Stimulated activated CD4-positive, alpha-beta T cell treated with anti-CD3 and anti-CD28 coated beads, Interleukin-12 subunit alpha, Interleukin-12 subunit beta, amount 100 ng/mL, for 4 hours (primary cell): ENCODE measurements at places on chromosomes 3 and 15.

GRCh38 chr15:45122719-45123118 is 7.0 kb downstream of the DUOXA1 start:
- no peak for DNase-seq

DNA sequence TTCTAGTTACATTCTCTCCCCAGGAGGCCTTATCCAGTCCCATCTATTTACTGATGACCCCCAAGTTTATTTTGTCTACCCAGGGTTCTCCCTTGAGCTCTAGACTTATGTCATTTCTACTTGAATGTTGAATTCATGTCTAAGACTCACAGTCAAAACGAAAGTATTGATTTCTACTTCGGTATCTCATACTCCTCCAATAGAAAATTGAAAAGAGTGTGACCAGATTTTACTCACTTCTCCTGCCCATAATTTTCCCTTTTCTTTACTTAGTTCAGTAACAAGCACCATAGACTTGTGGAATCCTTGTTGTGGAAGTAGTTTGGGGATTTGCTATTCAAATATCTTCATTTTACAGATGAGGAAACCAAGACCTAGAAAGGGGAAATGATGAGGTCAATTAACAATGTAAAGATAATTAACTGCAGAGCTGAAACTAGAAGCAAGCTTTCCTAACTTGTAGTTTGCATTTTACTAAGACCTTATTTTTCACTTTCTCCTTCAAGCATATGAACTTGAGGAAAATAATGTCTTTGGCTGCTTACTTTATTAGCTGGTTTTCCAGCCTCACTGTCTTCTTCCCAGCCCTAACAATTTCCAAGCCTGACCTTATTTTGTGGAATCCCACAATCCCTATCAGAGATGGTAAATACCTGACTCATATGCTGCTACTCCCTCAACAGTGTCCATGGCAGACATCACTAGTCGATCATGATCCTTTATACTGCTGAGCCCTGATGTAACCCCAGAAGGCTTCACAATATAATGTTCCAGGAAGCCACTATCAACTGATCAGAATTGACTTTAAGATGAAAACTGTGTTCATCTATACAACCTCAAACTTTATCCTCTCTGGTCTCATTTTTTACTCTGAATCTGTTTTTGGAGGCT is 123.9 kb upstream of the AGBL1 start:
- no peak for DNase-seq

DNA sequence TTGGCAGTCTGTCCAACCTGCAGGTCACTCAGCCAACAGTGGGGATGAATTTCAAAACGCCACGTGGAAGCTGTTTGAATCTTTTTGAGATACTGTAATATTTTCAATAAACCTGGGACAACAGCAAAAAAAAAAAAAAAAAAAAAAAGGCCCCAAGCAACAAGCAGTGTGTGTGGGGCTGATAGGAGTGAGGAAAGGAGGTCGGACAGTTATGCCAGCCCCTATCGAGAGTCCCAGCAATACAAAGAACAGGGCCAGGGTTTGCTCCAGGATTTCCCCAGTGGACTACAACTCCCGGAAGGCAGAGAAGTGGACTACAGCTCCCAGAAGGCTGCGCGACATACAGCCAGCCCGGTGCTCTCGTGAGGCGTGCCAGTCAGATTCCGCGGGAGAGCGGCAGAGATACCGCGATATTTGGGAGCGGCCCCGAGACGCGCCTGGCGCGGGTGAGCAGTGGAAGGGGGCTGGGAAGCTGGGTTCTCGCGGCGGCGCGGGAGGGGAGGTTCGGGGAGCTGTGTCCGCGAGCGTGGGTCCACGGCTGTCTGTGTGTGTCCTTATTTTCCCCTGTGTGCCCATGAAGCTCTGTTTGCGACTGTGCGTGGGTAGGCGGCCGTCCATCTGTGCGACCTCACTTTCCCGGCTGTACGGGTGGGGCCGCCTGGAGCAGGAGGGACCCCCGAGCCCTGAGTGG is at the start of gene PPCDC:
PPCDC (plus strand) TSS at position 410 of the 691 bp plus-strand sequence. CDS start 4,729 bp downstream, outside the sequence.
- DNase-seq: peak; percentile 90

DNA sequence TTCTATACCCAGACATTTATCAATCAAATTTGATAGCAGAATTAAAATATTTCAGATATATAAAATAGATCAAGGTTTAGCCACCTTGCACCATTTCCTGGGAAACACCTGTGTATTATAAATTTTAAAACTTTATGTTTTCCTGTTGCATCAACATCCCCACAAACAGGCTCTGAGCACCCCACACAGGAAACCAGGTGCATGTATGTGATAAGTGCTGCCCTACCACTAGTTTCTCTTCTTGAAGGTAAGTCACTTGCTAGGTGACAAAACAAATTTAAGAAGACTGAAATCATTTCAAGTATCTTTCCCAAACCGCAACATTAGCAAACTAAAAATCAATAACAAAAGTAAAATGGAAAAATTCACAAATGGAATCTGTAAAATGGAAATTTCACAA is 496.1 kb upstream of the CCDC54 start:
- no peak for DNase-seq

DNA sequence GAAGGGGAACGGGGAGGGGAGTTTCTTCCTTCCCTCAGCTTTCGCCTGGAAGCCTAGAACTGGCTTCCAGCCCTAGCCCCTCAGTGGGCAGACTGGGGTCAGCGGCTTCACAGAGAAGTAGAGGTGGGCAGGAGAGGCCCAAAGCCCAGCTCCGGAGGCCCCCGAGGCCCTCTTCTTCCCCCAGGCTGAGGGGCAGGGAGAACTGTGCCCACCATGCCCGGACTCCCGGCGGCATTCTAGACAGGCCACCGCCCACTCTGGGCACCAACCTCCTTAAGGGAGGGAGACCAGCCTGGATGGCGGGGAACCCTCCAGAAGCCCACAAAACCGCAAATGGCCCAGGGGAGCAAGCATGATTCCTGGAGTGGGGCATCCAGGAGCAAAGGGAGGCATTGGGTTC is 17.9 kb downstream of the HAPLN3 start:
- no peak for DNase-seq

DNA sequence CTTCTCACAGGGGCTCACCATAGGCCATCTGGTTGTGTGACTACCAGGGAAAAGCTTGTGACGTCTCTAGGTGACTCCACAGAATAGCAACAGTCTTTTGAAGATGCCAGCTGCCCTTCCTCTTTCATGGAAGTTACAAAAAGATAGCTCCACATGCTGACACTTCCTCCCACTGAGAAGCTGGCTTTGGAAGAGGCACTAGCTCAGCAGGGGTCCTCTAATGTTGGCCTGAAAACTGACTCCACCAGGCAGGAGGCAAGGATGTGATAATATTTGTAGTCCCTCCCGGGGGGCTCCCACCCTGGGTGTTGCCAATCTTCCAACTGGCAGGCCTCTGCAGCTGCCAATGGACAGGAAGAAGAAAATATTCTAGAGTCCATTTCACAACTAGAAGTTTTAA is 343.5 kb downstream of the NEK10 start:
- DNase-seq: no peak

GRCh38 chr15:39193611-39194010 is 387.3 kb upstream of the THBS1 start:
- no peak for DNase-seq

DNA sequence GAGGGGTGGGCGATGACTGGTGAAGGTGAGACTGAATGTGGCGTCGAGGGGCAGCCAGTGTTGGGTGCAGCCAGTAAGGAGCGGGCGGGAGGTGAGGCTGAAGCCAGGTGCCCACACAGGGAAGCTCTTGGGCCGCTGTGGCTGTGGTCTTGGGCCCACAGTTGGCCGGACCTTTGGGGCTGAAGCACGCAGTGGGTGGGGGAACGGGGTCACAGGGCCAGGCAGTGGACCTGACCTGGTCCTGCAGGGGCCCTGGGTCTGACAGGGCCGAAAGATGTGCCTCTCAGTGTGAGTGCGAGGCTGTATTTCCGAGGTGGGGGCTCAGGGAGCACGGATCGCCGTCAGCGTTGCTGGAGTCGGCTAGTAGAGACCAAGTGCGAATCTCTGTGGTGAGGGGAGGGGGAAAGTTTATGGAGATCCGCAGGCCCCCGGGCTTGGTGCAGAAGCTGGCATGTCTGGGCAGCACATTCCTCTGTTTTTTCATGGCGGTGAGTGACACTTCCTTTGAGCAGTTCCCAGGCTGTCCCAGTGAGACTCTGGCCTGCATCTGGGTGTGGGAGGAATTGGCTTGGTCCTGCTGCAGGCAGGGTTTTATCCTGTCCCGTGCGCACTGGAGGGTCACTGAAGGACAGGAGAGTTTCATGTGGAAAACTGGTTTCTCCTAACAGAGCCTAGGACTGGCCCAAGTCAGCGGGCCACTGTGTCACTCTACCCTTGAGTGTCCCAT is 100.8 kb downstream of the TMEM266 start:
- DNase-seq: no peak

DNA sequence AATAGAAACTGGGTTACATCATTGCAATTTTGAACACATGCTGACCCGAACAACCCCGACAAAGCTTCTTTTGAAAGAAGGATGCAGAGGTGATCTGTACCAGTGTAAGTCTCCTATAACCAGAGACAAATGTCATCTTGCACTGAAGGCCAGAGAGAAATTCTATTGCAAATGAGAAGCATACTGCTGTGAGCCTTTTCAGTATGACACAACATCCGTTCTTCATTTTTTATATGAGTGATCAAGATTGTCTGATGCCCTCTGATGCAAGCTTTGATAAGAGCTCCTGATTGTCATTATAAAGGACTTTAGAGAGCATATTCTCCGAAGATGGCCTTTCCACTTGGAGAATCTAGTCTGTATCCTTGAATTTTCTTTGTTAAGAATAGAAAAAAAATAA is 36.9 kb downstream of the PCOLCE2 start:
- DNase-seq: no peak

GRCh38 chr3:103968751-103969150 is 1398.0 kb upstream of the ALCAM start:
- DNase-seq: no peak

DNA sequence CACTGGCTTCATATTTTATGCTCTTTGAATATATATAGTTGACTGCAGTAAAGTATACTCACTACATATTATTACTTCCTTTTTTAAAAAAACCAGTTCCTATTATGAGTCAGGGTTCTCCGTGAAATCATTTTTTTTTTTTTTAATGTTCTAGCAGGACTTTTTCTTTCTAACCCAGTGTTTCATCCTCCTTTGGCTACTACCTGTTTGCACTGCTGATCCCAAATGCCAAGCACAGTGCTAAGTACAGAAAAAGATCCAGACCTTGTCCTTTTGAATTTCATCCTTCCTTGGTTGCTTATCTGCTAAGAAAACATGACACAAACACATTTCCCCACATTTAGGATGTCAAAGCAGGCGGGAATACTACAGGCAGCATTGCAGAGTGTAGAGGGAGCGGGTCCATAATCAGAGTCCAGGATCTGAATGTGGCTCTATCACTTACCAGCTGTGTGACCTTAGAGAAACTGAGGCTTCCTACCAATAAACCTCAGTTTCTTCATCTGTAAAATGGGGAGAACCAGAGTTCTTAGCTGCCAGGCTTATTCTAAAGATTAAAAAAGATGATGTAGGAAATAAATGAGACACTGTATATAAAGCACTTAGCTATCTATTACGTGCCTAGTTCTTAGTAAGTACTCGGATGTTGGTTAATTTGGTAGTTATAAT is 37.2 kb upstream of the ANPEP start:
- no peak for DNase-seq

DNA sequence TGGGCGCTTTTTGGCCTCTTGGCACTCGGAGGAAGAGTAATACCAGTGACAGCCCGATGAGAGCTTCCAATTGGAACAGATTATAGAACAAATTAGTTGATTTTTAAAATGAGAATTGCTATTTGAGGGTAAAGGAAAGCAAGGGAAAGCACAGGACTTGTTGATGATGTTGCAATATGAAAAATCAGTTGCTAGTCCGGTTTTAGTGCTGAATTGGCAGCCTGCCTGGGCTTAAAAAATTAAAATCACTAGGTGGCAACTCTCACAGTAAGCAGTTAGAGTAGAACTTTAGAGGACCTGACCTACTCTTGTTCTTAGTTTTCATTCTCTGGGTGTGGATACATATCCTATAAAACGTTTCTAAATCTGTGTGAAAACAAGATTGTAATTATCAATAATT is 2.1 kb upstream of the SCAANT1 start:
- no peak for DNase-seq

GRCh38 chr3:124256599-124256998 is 264.7 kb upstream of the ROPN1 start:
- DNase-seq: no peak

- no peak for DNase-seq
Measured at GRCh38 chr3:167750272-167750971, 14.9 kb downstream of the SERPINI1 start.

DNA sequence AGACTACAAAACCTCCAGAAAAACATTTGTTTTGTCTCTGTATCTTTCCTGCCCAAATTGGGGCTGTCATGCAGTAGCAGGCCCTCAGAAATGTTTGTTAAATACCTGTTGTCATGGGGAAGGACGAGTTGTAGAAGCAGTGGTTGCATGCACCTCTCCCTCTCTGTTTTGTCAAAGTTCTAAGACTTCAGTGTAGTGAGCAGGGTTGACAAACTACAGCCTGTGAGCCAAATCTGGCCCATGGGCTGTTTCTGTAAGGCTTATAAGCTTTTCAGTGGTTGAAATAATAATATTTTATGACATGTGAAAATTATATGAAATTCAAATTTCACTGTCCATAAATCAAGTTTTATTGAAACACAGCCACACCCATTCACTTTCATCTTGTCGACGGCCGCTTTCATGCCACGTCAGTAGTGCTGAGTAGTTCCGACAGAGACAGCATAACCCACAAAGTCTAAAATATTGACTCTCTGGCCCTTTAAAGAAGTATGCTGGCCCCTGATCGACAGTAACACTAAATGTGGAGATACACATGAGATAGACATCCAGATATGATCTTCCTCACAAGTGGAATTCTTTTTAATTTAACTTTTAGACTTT is 102.9 kb downstream of the PDZRN3 start:
- no peak for DNase-seq

- DNase-seq: no peak
Measured at GRCh38 chr15:71551566-71551965, 258.8 kb upstream of the NR2E3 start.

DNA sequence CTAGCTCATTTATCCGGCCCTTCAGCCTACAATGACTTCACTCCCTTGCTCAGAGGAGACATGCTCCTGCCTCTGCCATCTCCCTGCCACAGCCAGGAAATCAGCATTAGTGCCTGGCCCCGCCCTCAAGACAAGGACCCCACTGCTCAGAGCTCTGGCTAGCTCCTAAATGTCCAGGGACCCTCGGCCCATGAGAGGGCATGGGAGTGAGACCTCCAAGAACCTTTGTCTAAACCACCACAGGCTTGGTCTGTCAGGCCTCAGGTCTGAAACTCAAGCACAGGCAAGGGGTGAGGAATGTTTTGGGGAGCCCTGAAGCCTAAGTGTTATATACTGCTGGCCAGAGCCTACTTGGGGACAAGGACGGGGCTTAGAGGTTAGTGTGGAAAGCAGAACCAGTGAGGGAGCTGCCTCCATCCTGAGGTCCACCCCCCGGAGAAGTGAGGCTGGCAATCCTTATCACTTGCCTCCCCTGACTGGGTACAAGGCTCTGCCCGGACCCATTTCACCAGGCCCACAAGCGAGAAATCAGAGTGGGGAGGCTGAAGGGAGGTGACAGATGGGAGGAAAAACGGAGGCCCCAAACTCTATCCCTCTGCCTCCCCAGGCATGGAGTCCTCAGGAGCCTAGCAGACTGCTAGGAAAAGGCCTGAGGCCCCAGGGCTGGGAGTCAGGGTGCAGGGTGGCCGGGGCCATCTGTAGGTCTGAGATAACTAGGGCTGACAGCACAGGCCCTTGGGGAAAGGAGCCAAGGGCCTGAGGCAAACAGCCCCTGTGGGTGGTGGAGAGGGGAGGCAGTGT is 18.8 kb downstream of the SHF start:
- no peak for DNase-seq
